ENCODE measurements at places on chromosomes 5 and 9.

DNA sequence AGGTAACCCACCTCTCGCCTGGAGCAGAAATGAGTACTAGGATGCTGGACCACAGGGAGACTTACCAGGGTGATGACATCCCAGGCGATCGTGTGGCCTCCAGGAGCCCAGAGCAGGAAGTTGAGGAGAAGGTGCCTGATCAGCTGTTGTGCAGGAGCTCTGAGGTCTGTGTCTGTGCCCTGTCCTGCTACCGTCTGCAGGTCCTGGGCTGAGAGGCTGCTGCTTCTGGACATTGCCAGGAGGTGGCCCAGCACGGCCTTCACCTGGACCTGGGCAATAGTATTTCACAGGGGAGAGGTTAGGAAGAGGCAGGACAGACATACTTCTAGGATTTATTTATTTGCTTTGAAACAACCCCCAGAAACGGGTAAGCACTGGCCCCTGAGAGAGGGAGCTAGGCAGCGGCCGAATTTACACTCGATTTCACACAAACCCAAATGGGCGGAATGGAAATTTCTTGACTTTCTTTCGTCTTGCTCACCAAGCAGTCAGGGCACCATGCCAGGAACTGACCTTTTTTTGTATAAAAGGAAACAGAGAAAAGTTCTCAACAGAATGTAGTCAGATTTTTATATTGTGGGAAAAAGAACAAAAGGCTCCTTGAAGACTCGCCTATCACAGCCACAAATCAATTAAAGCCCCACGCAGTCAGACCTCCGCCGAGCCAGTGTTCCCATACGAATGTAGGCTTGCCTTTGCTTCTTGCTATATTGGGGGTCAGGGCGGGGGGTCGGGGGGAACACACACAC is 210.3 kb downstream of the FANCC start:
- no peak for DNase-seq

DNA sequence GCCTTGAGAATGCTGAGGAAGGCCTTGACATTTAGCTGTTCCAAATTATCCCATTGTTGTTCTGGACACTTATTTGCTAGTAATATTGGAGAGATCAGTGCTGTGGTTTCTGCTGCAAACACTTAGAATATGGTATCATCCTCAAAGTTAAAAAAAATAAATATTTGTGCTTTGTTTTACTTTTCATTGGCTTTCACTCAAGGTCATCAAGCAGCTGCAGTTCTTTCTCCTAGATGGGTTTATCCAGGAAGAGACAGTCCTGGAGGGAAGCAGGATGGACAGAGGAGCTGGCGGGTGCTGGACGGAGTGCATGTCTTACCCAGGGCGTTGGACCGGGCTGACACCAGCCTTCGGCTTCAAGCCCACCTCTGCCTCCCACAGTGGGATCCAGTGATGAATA is 193.6 kb downstream of the MTRR start:
- DNase-seq: no peak

- no peak for DNase-seq
Observed at GRCh38 chr5:131109540-131110255, 55.4 kb downstream of the HINT1 start.

DNA sequence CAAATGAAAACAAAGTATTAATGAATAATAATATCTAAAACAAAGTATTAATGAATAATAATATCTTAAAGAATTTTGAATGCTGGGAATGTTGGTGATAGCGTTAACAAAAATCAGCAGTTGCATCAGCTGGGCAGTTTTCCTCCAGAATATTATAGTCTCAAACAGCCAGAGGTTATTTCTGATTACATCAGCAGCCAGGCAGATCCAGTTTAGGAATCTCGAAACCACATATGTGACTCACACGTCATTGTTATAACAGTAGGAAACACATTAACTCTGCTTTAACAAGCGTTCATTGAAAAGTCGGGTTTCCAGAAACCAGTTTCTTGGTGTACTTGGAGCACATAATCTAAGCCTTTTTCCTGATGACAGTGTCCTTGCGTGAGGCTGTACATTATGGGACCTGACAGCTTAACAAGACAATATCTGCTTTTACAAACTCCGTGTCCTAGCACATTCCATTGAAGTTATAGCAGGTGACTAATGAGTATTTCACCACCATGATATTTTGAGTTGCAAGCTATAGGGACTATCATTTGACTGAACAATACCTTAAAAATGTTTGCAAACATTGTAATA is 559.5 kb upstream of the KLF4 start:
- no peak for DNase-seq

DNA sequence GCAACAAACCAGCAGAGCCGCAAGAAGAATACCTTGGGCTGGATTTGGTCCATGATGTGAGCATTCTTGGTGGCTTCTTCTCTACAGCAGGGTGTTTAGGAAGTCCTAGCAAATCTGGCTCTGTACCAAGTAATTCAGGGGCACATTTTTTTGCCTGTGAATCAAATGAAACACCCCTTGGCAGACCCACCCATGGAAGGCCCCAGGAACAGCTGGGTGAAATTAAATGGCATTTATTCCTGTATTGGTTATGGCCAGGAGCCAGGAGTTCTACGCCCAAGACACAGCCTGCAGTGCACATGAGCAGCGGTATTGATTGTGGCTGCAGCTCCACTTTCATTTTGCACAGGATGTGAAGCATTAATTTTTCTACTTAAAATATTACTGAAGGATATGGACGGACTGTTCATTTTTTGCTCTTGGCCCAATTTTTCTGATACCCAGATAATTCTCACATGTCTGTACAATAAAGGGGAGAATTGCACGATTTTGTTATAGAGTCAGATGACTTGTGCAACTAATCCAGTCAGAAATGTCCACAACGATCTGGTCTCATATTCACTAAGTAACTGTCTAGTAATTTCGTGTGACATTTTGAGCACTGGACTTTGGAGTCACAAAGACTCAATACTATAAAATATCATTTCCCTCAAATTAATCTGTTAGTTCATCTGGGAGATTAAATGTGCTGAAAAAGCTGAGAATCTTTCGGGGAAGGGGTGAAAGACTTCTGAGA is 120.7 kb upstream of the APC start:
- no peak for DNase-seq

DNA sequence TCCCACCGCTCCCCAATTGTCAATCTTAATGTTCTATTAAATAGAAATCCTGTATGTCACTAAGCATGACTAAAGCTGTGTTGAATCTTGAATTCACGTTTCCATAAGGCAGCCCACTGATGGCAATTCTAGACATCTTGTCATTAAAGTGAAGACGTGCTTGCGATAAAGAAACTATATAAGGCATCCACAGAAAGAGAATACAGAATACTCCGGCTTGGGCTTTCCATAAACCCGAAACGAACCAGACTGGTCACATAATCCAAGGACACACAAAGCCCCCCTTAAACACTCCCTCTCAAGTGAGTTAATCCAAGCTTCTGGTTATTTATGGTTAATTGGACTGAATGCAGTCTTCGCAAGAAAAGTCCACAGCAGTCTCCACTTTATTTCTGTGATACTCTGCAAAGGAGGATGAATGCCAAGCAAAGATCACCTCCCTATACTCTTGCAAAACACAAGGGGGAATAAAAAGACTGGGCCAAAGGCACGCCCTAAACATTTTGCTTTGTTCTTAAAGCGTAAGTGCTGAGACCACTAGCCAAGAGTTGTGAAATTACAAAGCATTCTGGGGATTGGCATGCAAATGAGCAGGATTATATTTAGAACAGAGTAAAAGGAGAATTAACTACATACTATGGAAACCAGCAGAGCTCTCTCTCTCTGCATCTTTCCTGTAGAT is 54.7 kb downstream of the DPYSL3 start:
- no peak for DNase-seq

DNA sequence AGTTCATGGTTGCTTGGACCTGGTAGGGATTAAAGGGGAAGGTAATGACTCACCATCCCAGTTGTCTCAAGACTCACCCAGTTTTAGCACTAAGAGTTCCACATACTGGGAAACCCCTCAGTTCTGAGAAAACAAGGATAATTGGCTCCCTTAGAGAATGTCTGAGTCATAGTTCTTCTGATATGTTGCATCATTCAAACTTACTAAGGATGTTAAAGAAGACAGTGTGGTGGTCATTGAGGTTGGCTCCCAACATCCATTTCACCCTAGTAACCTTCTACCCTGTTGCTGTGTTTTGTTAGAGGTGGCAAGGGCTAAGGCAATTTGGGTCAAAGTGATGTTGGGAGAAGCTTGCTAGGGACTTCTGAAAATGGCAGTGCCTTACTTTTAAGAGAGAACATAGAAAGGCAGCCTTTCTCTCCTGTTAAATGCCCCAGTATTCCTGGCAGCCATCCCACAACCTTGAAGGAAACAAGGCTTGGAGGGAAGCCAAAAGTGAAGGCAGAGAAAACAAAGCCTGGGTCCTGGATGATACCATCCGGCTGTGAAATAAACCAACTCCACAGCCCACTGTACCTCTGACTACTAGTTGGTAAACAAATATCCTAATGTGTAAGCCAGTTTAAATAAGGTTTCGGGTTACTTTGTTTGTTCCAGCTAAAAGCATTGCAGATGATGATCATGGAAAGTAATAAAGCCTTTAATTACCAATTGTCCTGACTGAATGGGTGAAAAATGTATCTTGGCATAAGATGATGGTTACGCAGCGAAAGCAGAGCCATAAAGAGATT is 80.4 kb upstream of the ADAMTSL1 start:
- DNase-seq: no peak

DNA sequence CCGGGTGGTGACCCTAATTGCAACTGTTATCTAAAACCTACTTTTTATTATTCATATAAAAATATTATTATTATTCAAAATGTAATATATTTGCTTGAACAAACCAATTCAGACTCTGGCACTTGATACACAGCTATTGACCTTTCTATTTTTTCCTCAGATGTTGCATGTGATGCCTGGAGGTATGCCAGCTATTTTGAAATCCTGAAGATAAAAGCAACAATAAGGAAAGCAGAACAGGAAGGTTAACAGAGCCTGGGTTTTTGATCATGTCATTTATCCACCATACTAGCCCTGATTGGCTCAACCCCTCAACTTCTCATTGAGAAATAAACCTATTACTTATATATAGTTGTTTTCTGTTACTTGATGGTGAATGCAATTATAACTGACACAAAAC is 340.9 kb upstream of the KIF2A start:
- DNase-seq: no peak

DNA sequence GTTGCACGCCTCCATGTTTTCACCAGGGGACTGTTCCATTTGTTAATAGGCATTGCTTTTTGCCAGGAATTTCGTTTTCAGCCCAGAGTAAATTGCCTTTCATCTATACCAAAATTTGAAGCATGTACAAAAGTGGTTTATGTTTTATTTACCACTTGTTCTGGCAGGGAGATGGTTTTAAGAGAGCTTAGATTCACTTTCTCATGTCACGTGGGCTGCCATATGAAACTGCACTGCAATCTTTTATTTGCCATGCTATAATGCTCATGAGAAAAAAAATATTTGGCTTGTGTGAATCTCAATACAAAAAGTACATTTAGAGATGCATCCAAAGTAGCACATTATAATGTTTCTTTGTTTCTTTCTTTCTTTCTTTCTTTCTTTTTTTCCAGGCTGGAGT is 284.1 kb upstream of the GRIA1 start:
- no peak for DNase-seq

DNA sequence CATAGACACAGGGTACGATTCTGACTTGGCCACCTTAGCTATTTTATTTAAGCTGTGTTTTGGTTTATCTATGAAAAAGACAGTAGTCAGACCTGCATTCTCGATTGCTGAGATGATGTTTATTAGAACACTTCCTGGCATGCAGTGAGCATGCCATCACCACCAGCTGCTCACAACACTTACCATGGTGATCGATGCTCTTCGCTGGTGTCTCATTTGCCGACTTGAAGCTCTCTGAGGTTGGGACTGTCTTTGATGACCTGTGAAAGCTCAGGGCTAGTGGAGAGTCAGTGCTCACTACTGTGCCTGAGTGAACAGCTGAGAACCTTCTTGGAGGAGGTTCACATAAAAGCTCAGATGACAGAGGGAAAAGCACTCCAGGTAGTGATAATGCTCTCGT is 4.4 kb upstream of the C9orf153 start:
- no peak for DNase-seq

GRCh38 chr5:19314840-19315239 is 673.2 kb downstream of the CDH18 start:
- DNase-seq: no peak

DNA sequence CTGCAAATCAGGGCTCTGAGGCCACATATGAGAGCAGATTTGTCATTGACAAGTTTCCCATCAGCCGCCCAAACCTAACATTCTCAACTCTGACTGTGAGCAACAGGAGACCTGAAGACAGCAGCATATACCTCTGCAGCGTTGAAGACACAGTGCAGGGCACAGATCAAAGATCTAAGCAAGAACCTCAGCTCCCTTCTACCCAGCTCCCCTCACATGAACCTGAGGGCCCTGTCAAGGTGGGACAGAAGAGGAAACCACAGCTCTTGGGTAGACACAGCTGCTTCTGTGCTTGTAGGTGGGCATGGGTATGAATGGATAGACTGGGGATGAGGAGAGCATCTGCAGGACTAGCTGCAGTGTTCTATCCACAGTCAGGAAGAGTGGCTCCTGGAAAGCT is 8.7 kb upstream of the PRSS3 start:
- DNase-seq: no peak

GRCh38 chr5:9622971-9623421 is 7.2 kb downstream of the TAS2R1 start:
- no peak for DNase-seq

DNA sequence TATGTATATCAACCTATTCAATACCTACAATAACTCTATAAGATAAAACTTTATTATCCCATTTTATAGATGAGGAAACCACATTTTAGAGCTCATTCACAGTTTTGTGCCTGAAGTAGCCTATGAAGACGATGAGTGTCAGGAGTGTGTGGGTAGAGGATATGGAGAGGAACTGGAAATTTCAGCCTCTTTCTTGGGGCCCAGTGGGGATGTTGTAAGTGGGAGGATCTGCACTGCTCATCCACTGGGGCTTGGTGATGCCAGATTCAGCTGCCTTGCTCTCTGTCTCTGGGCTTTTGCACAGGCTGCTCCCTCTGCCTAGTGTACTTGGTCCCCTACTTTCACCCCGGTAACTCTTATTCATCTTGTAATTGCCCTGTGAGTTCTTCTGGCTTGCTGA is 194.7 kb downstream of the SREK1 start:
- DNase-seq: no peak

DNA sequence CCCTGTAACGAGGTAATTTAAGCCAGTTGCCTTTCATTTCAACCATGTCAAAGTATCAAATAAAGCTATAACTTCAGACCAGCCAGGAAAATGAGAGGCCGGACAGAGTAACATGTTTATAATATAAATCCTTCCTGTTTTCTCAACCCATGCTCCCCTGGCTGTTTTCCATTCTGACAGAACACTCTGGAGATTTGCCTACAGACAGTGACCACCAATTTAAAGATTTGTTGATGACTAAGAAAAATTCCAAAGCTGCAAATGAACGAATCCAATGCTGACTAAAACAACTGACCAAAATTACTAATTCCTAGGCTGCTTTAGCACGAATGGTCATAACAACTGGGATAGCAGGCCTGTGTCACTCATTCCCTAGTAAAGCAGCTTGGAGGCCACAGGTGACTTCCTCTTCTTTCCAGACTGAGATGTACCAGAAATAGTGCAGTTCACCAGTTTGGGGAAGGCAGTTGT is 141.4 kb downstream of the AOPEP start:
- no peak for DNase-seq
